ENCODE measurements at places on chromosomes 7 and 10.

DNA sequence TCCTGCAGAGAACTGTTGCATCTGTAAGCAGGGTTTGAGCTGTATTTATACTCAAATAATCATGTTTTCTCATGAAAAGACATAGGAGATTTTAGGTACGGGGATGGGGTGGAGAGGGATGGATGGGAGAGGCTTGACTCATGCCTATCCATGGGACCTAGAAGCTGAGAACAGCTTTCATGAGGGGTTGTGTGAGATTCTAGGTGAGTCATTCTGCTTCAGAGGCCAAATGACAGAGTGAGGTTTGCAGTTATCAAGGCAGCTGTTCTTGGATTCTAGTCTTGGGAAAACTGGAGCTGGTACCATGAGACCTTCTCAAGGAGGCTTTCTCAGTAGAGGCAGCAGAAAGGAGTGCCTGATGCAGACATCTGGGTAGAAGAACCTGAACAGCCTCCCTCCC, 746.9 kb downstream of the TYW1 start:
- DNase-seq = no peak

- DNase-seq = no peak
These were observed 30.1 kb upstream of the NEUROD6 start for GRCh38 chr7:31370609-31371008.

DNA sequence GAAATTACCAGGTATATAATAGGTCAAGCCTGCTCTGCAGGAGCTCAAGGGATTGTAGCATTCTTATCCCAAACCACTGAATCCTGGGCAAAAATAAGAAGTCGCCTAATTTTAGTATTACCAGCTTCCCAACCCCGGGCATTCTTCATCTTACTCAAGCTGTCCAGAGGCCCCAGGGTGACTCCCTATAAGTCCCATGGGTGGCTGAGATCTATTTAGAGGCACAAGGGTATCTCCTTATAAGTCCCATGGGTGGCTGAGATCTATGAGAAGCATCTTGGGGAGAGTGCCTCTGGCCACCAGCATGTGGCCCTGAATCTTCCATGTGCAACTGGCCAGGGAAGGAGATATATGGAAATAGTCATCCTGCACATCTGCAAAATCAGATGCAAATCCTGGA, 38.9 kb downstream of the PRSS2 start:
- DNase-seq = no peak

DNA sequence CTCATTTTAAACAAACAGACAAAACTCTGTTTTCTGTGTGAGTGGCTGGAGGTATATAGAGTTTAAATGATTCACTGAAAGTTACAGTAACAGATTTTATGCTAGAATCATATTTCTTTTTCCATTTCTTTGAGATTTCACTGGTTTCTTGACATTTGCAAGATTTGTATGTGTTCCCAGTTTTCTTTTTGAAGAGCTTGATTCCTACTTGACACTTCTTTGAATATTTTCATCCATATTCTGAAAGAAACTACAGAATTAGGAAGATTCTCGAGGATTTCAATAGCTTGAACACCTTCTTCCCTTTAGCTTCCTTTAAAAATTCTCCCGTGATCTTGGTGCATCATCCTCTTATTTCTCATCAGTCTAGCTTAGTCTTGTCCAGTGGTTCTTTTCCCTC, 93.6 kb downstream of the ZNF277 start:
- no peak for DNase-seq

DNA sequence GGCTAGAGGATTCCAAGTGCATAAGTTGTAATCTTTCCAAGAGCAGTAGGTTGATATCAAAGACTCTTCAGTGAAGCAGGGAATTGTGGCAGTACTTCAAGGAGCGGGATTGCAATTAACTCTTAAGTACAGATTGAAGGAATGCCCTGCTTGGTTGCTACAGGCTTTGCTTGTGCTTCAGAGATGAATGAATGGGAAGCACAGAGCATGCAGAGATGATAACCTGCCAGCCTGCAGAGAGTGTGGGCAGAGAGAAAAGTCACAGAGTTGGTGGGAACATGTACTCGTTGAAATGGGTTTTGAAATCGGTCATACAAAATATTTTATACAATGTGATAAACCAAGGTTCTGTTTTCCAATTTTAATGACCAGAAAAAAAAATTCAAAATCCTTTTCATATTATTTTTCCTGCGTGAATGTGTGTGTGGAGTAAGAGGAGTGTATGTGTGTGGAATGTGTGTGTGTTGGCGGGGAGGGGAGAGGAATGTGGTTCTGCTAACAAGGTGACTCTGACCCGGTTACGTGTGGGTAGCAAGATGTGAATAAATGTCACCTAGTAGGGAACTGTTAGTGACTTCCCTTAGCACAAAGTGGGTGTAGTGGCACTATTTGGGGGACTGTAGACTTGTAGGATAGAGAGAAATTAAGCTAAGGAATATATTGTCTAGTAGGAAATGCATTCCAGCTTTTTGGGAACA, 697.8 kb downstream of the GATA3 start:
- DNase-seq = no peak

DNA sequence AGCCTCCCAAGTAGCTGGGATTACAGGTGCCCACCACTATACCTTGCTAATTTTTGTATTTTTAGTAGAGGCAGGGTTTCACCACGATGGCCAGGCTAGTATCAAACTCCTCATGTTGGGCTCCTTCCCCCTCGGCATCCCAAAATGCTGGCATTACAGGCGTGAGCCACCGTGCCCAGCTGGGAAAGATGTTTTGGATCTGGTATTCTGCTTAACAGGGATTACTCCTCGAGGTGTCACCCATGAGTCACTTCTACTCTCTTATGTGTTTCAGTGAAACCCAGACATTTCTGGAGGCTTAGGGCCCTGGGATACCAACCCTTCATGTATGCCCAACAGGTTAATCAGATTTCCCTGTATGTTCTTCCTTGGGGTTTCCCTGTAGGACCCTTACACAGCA, 11.8 kb upstream of the OPN4 start:
- no peak for DNase-seq

DNA sequence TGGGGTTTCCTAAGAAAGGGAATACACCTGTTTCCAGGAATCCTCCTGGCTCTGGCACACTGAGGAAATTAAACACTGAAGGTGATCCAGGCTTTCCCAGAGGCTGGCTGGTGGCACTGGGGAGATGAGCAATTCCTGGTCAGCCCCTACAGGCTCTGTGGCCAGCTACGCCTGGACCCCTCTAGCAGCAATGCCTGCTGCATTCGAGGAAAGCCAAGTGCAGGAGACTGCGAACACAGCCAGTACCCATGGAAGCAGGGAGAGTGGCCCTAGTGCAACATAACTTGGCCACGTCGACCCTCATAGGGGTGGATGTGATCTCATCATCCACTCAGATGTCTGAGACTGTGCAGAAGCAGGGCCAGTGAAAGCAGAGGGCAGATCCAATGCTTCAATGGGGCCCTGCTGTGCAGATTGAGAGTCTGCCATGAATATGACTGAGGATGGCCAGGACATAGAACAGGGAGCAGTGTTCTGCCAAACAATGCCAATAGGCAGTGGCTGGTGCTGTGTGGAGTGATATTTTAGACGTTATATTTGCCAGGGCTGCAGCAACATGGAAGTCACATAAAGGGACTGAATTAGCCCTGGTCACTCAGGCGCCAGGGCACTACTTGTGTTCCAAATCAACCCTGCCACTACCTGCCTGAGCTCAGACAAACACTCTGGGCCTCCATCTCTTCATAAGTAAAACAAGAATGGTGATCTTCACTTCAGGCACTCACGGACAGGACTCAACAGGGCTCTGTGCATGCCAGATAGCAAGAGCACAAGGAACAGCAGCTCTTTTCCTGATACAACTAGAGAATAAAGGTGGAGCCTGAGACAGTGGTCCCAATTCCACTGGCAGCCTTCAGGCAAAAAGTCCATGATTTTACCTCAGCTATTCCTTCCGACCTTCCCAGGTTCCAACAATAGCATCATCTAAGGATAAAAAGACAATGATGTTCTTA, 2.4 kb downstream of the ZNF488 start:
- no peak for DNase-seq

- DNase-seq = no peak
These were observed 82.2 kb upstream of the GNA12 start for GRCh38 chr7:2926120-2926895.

DNA sequence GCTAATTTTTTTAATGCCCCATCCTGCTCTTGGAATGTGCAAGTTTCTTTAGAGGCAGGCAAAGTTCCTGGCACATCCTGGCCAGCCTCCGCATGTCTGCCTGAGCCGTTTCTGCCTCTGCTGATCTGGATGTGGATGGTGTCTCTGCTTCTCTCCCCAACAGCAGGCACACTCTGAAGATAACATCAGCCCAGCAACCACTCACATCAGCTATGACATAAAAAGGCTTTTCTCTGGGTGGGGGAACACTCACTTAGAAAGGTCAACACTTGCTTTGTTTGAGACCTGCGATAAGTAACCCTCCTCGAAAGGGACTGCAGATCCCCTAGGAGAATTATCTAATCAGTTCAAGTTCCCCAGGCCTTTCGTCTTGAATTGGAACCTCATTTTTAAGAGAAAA, 142.9 kb downstream of the FGFR2 start:
- DNase-seq = no peak

DNA sequence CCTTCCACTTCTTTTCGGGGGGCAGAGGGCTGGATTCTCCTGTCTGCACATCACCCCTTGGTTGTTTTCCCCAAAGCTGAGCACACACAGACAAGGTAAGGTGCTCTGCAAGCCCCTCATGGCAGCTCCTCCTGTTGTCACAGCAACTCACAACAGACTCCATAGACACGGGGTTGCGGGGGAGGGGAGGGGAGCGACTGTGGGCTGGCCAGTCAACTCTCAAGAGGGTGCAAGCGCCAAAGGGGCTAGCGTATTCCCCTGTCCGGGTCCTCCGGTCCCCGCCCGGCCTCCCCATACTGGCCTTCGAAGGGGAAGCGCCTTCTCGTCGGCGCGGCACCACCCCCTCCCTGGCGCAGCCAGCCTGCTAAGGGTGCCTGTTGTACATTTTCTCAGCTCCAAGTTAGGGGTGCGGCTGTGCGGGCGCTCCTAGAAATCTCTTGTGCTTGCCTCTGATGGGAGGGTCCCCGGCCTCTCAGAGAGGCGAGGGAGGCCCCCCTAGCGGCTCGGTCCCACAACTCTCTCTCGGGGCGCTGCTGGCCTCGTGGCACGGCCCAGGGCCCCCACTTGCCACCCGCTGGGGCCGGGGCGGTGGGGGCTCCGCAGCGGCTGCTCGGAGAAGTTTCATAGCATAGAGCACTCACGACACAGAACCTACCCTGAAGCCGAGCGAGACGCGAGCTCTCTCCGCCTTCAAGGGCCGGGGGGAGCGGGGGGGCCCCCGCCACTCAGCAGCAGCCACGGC, 498 bp downstream of the RHOBTB1 start:
- peak; percentile 16 for DNase-seq

- DNase-seq = no peak
These were observed 138.1 kb downstream of the ADAM22 start for GRCh38 chr7:88071994-88072714.

DNA sequence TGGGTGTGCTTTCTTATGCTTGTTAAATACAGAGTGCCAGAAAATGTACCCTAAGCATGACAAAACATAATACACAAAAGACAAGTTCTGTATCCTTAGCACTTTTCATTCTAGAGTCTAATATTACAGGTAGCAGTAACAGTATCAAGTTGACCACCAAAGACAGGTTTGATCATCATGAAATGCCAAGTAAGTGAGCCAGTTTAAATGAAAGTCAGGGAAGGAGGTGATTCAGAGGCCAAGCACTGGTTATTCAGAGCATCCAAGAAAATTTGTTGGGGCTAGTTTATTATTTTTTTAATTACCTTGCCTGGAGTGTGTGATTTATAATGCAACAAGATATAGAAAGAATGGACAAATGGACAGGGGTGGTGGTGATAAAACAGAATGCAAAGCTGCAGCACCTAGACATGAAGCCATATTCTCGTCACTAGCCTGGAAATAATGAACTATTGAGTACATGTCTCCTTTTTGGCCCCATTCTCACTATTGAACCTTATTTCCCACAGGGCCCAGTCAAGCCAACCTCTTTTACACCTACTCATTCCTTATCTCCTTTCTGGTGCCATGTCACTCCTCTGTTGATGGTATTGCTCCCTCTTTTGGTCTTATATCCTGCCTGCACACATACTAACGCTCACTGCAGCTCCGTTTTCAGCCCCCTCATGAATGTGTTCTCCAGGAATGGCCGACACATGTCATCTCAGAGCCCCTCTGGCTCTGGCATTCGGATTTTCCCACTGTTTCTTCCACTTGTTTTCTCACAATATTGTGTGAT, 78.6 kb upstream of the GLCCI1 start:
- DNase-seq = no peak
